Testis (tissue), 5 donors: ENCODE measurements at places on chromosomes 12 and 14. TPM values are rescaled to one million over a fixed set of nuclear protein-coding genes. Genes with fewer than 3 reads are reported as not detected.
A peak's percentile ranks its signal among the peaks of the same experiment; 100 is the strongest.

The SLC7A7 gene
- total RNA-seq, result 34.7 TPM

The DAO gene
- 0.79 TPM for total RNA-seq

The KLRB1 gene
- total RNA-seq, result not detected

- no peaks in the 10 kb centered on the region for H3K27me3 ChIP-seq
- H3K4me1 ChIP-seq, result no peaks in the 10 kb centered on the region
- no peak for DNase-seq
- no peaks in the 10 kb centered on the region for H3K36me3 ChIP-seq
Observed at GRCh38 chr14:24883576-24883975, 166.4 kb downstream of the STXBP6 start.

DNA sequence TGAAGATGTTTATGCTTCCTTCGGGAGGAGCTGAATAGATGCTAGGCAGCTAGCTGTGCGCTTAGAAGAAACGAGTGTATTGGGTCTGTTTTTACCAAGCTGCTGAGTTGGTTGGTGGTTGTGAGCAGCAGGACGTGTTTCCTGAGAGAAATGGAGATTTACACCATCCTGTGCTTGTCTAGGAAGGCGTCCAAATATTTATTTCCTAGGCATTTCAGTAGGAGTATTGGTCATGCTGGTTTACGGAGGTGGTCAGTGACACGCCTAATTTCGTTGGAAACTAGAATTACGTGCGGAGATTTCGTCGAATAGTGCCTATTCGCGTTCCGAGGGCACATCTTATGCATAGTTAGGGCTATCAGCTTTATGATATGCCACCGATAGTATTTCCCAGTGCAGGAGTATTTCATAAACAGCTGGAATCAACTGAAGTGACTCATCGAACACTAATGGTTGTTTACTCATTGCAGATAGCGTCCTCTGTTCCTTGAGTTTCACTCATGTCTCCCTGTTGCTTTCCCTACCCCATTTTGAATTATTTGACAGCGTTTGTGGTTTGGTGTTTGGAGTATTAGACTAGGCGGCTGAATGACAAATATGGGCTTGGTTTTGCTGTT is 780 bp downstream of the TBC1D15 start:
- peak overlapping the region; percentile 98 for H3K27ac ChIP-seq
- no peaks in the 10 kb centered on the region for H3K27me3 ChIP-seq

- H3K36me3 ChIP-seq, result no peaks in the 10 kb centered on the region
- DNase-seq, result no peak
- no peaks in the 10 kb centered on the region for H3K27me3 ChIP-seq
- H3K4me1 ChIP-seq, result no peaks in the 10 kb centered on the region
- no peak overlapping the region for H3K27ac ChIP-seq
- H3K4me3 ChIP-seq, result no peak overlapping the region
Observed at GRCh38 chr12:112199136-112199535, 73.8 kb downstream of the TRAFD1 start.

DNA sequence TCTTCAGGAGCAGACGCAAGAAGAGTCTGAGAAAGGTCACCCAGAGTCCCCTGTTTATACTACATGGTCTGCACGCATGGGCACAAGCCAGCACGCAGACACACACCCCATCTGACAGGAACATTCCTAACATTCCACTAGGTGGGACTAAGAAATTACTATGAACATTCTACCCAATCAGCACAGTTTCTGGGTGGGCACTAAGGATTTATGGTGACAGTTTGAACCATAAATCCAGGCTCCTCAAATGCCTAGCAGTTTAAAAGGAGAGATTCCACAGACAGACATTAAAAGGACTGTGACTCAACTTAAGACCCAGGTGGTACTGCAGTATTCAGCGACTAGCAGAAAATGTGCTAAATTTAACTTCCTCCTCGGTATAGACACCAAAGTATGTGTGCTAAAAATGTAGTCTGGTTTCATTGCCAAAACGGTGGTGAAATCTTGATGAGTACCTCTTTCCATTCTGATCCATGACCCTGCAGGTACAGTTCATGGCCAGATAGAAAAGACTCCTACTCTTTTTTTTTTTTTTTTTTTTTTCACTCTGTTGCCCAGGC is 16.2 kb downstream of the ABHD4 start:
- DNase-seq, result no peak
- H3K27me3 ChIP-seq, result no peaks in the 10 kb centered on the region
- H3K4me3 ChIP-seq, result no peak overlapping the region
- no peaks in the 10 kb centered on the region for H3K36me3 ChIP-seq

- no peak overlapping the region for H3K27ac ChIP-seq
- H3K27me3 ChIP-seq, result no peaks in the 10 kb centered on the region
- no peaks in the 10 kb centered on the region for H3K36me3 ChIP-seq
- peaks cover 17% of the 10 kb centered on the region for H3K4me1 ChIP-seq
- H3K4me3 ChIP-seq, result no peak overlapping the region
- DNase-seq, result no peak
Observed at GRCh38 chr14:105466531-105467248, 7.9 kb upstream of the CRIP2 start.

DNA sequence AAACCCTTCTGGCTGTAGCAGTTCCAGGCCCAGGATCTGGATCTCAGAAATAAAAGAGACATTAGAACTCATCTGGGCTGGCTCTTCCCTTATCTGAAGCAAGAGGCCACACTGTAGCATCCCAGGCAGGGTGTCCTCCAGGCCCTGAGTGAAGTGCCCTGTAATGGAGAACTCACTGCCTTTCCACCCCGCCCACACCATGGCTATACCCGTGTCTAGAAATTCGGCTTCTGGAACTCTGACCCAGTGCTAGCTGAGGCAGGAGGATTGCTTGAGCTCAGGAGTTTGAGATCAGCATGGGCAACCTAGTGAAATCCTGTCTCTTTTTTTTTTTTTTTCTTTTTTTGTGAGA is 23.5 kb upstream of the PLEKHG3 start:
- no peak overlapping the region for H3K4me3 ChIP-seq
- H3K27me3 ChIP-seq, result no peaks in the 10 kb centered on the region
- H3K27ac ChIP-seq, result no peak overlapping the region
- H3K36me3 ChIP-seq, result no peaks in the 10 kb centered on the region

DNA sequence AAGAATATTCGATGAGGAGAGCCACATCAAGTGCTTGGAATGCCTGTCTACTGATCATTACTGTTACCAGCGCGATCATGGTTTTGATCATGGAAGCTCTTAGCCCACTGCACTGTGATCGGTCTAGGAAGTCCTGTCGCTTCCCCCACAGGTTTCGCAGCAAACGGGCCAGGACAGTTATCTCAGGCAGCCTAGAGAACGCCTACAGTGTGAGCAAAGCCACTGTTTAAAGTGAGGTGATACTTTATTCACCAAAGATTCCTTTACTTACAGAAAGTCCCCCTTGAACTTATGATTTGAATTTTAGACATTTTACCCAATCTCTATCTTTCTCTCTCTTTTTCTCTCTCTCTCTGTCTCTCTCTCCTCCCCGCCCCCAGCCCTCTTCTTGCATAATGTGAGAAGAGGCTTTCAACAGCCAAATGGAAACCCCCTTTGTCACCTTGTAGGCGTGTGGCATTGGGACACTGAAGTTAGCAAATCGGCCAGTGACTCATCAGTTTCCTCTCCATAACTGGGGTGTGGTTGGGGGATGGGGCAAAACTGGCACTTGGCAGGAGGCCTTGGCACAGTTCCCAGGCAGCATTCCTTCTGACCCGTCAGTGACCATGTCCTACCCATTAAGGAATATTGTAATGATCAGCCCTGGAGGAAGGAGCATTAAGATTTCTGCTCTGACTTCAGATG is 214.8 kb downstream of the CHST11 start:
- peaks cover 72% of the 10 kb centered on the region for H3K4me1 ChIP-seq
- no peaks in the 10 kb centered on the region for H3K27me3 ChIP-seq
- peak overlapping the region; percentile 73 for H3K27ac ChIP-seq
- no peaks in the 10 kb centered on the region for H3K36me3 ChIP-seq
- no peak overlapping the region for H3K4me3 ChIP-seq

DNA sequence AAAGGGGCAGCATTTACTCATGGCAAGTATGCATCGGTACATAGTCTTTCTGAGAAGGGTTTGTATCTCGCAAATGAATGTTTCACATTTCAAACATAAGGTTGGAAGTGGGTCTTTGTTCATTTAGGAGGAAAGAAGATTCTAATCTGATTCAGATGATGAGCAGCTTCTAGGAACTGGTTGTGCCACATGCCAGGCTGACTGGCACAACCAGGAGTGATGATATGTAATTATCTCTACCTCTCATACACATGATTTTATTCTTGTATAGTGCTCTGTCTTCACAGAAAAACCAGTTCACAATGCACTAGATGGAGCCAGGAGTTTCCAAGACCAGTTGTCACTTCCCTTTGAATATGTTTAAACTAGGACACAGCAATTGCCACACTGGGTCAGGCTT is 13.7 kb upstream of the BEST3 start:
- no peak overlapping the region for H3K4me3 ChIP-seq
- H3K27ac ChIP-seq, result no peak overlapping the region
- no peak for DNase-seq
- no peaks in the 10 kb centered on the region for H3K36me3 ChIP-seq
- no peaks in the 10 kb centered on the region for H3K27me3 ChIP-seq

DNA sequence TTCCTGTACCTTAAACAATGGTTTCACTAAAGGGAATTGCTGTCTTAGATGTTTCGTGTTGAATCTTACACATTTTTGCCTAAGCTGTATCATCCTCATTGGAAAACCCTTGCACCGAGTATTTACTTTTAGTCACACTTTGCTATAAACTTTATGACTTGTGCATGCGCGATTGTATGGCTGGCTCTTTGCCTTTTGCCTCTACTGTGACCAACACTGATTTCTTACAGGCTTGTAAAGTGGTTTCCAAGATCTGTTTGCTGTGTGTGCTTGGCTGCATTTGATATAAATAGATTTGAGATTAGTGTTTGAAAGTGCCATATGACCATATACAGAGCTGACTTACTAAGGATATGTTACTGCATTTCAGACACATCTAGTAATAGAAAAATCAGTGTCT is 40.5 kb downstream of the RASSF3 start:
- DNase-seq, result no peak
- no peak overlapping the region for H3K27ac ChIP-seq
- no peak overlapping the region for H3K4me3 ChIP-seq
- H3K36me3 ChIP-seq, result no peaks in the 10 kb centered on the region
